Vagina (tissue), 2 donors: ENCODE measurements at places on chromosomes 2 and 18.

DNA sequence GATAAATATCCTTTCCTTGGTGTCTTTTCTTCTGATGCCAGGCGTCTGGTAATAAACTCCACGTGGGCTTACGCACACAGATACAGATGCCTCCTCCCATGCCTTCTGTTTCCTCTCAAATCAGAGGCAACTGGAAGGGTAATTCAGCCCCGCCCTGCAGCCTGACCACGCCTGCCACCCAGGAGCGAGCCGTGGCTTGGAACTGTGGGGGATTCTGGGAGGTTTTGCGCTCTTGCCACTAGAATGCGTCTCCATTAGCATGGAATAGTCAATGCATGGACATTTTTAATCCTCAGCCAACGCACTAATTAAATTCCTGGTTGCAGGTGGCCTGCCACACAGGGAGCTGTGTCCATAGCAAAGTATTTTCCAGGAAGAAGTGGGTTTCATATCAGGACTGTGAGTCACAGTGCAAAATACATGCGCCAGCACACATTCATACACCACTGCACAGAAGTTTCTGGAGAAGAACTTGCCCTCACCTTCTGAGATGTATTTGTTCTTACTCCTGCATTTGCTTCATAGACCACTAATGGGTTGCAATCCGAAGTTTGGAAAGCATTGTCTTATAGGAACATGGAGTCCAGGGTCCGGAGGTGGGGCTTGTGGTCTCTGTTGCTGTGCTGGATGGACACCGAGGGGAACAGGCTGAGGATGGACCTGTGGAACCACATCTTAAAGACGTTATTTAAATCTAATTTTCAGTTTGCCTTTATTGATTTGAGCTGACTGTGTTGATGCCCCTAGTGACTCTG, 151.4 kb downstream of the LDLRAD4 start:
- no peak for DNase-seq

- no peak for DNase-seq
Measured at GRCh38 chr2:217090024-217090473, 230.2 kb upstream of the TNP1 start.

- no peak for DNase-seq
Measured at GRCh38 chr2:190065839-190066238, 3.3 kb upstream of the MSTN start.

GRCh38 chr2:218876562-218877219, 4.0 kb upstream of the WNT10A start:
- DNase-seq = no peak

GRCh38 chr2:207045531-207045930, 106.2 kb downstream of the CPO start:
- DNase-seq = no peak

DNA sequence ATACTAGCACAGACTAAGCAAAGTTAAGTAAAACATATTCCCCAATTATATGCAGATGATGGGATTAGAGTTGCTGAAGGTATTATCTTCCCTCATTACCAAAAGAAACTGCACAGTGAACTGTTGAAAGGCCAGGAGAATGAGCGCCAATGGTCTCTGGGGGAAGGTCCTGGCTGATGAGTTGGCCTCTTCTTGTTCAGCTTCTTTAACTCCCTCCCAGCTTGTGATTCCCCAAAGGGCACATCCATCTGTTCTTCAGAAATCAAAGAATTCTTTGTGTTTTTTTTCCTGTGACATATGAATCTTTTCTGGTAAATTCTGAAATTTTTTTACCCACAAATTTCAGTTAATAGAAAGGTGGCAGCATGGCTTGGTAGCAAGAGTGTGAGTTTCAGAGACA, 667.6 kb downstream of the CNTNAP5 start:
- no peak for DNase-seq
